ENCODE measurements at places on chromosomes 11 and 22.

- DNase-seq, result no peak
Observed at GRCh38 chr11:128284634-128285033, 302.7 kb downstream of the ETS1 start.

GRCh38 chr11:73139476-73140198 is 2.5 kb downstream of the FCHSD2 start:
- DNase-seq, result no peak

DNA sequence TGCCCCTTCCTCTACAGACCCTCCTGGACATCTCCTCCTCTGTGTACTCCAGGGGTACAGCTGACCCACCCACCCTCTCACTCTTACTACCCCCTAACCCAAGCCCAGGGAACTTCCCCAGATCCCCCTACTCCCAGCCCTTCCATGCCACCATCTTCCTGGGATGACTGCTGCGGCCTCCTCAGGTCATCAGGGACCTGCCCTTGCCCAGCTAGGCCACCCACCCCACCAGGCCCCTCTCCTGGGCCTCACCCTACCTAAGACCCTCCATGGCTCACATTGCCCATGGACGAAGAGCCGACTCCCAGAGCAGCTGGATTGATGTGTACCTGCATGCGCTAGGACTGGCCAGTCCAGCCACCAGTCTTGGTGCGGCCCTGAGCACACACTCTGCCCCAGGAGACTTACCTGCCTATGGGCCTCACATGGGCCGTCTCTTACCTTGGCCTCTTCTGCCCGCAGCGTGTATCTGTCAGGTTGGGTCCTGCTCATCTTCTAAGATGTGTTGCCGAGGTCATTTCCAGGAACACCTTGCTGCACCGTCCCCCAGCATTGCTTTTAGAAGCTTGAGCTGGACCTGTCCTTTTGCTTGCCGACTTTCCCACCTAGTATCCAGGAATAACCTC is 2.0 kb upstream of the CLDN5 start:
- DNase-seq, result no peak

GRCh38 chr11:61778920-61779650 is 13.3 kb downstream of the TMEM258 start:
- DNase-seq, result peak; percentile 28

- no peak for DNase-seq
Observed at GRCh38 chr22:49855251-49855911, 1.7 kb downstream of the ZBED4 start.

- DNase-seq, result no peak
Observed at GRCh38 chr11:48093795-48094642, 113.7 kb downstream of the PTPRJ start.

- no peak for DNase-seq
Observed at GRCh38 chr11:81072273-81072672, 1631.4 kb upstream of the TENM4 start.

GRCh38 chr11:44817207-44817949 is 90.6 kb downstream of the TSPAN18 start:
- DNase-seq, result no peak

DNA sequence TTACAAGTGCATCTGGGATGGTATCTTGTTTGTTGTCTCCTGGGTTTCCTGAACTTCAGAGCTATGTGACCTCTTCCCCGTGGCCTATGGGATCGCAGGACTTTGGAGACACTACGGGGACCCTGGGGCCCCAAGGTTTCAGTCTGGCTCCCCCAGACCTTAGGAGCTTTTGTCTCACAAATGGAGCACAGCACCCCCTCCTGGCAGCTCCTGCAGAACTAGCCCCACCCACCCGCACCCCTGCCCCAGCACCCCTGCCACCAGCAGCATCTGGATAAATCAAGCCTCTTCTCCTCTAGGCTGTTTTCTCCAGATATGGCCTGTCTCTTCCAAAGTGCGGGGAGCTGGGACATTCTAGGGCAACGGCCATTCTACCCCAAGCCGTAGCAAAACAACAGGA is 10.4 kb downstream of the RCOR2 start:
- DNase-seq, result no peak

DNA sequence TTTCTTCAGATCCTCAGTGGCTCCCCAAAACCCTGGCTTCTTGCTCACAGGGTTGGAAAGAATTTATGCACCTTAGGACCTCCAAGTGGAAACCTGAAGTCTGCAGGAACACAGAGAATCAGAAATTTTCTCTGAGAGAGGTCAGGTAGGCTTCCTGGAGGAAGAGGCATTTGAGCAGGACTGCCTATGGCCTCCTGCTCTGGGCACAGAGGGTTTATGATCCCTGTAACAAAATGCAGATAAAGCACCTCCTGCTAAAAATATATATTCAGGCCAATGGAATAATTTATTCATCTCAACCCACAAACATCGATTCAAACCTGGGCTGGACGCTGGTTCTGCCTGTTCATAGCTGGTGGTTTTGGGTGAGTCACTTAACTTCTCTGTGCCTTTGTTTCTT is 68.1 kb upstream of the FGF3 start:
- no peak for DNase-seq

Measured in H9 (cell line).